ENCODE measurements at places on chromosomes 2 and 18. TPM values are rescaled to one million over a fixed set of nuclear protein-coding genes. Genes with fewer than 3 reads are reported as not detected.

The ZNF521 gene
- total RNA-seq = 20.4 TPM

The APOB gene
- total RNA-seq = not detected

The CERS6 gene
- total RNA-seq = 22.8 TPM

GRCh38 chr2:107402330-107402729, 424.4 kb upstream of the RGPD4 start:
- DNase-seq = peak; percentile 8

GRCh38 chr18:48689548-48689947, 150.7 kb downstream of the CTIF start:
- no peak for DNase-seq

Measured in M059J (cell line).